ENCODE measurements at places on chromosomes 5 and 9.

- no peak for DNase-seq
These were observed 209.6 kb downstream of the TRPM3 start for GRCh38 chr9:70911791-70912190.

- no peak for DNase-seq
These were observed 53.6 kb downstream of the SEMA4D start for GRCh38 chr9:89444274-89444673.

GRCh38 chr5:5159282-5160103 lies 19.4 kb downstream of the ADAMTS16 start:
- no peak for DNase-seq

- no peak for DNase-seq
These were observed 40.0 kb downstream of the PRR16 start for GRCh38 chr5:120504057-120504456.

- DNase-seq = peak; percentile 9
These were observed 38.2 kb downstream of the DNAJC21 start for GRCh38 chr5:34967540-34967939.

- peak; percentile 40 for DNase-seq
These were observed 9.3 kb downstream of the STOM start for GRCh38 chr9:121360601-121361374.

- no peak for DNase-seq
These were observed 348.7 kb upstream of the PCSK5 start for GRCh38 chr9:75541734-75542133.

- DNase-seq = peak; percentile 4
These were observed 1156.8 kb upstream of the SEMA6A start for GRCh38 chr5:117731446-117731845.

- DNase-seq = no peak
These were observed 668.0 kb upstream of the RIOK2 start for GRCh38 chr5:97851036-97851435.

DNA sequence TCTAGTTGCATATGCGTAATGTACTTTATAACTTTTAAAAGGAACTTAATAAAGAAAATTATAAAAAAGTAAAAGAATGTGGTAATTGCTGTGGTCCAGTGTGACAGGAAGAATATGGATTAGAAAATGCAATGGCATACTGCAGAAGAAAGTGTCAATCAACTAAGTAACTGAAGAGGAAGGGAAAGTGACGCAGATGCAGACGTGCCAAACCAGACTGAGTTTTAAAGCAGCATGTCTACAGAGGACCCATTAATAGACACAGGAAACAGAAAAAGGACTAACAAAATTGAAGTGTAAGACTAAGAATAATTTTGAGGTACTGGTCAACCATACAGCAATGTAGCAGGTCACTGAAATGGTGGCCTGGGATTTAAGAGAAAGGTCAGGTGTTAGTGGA lies 73.3 kb downstream of the DPYSL3 start:
- no peak for DNase-seq

DNA sequence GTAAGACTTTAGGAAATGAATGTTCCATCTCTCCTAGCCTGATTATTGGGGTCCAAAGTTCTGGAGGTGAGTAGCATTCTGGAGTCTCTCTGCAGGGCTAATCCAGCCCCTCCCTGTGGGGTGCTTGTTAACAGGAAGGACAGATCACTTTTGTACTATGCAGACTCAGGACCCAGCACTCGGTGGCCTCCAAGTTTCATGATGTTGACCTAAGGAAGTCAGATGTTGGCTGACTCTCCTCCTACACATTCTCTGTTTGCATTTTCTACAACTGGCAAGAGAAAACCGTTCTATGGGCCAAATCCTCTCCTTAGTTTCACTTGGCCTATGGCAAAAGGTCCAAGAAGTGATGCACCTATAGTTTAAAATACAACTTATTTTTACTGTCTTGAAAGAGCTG lies 5.5 kb upstream of the PDE8B start:
- peak; percentile 10 for DNase-seq

DNA sequence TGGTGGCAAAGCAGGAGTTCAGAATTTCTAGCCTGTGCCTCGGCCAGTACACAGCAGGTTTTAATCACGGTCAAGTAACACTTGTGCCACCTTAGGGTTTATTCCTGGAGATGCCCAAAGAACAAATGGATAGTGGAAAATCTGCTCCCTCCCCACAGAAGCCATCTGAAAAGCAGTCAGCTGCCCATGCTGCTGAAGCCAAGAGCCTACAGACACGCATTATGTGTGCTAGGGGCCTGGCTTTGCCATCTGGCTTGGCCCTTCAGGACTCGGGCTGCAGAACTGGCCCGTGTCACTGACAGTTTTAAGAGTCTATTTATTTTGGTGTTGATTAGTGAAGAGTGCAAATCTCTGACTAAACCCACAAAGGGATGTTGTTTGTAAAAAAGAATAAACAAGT lies 11.1 kb downstream of the ARSB start:
- no peak for DNase-seq

GRCh38 chr9:117528225-117528624 lies 113.4 kb upstream of the ASTN2 start:
- DNase-seq = no peak

DNA sequence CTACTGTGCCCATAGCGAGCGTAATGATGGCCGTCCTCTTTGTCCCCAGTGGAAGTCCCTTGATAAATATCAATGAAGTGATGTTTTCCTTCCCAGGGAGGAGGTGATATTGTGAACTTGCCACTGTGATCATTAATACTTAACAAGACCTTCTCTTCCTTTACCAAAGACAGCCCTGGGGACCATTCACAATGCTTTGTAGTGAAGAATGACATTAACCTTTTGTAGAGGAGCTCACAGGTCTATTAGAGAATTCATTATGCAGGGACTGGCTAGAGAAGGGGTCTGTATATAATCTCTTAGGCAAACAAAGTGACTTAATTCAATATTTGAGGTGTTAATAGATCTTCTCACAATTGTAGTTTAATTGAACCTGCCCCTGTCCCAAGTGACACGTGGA lies 452.9 kb upstream of the DMAC1 start:
- no peak for DNase-seq

- DNase-seq = no peak
These were observed 123.0 kb upstream of the MEF2C start for GRCh38 chr5:89005990-89006389.

DNA sequence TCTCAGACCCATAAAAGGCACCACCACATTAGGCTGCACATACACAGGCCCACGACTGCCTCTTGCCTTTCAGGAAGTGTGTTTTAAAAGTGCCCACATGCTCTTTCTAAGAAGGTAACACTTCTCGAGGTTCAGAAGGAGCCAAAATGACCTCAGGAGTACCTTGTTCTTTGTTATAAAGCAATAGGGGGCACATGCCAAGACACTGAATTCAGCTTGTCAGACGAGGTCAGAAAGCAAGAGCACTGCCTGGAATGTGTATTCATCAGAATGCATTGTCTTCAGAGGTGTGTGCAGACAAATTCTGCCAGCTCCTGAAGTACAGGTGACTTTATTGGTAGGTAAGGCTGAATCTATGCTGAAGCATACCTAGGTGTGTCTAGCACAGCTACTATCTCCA lies 114.5 kb upstream of the IRX1 start:
- DNase-seq = no peak

DNA sequence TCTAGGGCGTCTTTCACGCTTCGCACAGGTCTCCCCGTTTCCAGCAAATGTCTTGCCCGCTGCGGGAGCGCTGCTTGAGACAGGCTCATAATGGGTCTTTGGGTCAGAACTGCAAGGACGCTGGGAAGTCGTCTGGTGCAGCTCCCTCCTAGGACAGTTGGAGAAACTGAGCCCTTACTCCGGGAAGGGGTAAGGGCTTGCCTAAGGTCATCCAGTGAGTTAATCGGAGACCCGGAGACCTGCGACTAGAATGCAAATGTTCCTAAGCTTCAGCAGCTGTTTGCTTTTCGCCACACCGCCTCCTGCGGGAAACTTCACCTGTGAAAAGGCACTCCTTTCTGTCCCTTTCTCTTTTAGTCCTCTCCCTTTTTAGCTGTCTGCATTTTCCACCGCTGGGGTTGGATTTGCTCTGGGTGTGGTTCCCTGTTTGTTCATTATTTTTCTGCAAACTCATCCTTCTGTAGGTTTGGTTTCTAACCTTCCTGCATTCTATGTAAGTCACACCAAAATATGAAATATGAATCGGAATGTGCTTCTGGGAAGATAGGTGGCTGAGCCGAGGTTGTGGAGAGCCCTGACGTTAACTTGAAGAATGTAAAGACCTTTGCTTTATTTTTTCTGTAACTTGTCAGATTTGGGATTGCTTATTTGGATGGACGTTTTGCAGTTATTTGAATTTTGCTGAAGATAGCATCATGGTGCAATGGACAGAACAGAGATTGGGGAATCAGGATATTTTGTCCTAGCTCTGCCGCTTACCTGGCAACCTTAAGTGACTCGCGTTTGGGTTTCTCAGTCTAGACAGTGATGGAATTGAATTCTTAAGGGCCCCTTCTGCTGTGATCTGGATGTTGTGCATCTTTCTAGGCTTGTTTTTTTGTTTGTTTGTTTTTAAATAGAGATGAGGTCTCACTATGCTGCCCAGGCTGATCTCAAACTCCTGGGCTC lies 909 bp downstream of the SLC36A1 start:
- peak; percentile 64 for DNase-seq

DNA sequence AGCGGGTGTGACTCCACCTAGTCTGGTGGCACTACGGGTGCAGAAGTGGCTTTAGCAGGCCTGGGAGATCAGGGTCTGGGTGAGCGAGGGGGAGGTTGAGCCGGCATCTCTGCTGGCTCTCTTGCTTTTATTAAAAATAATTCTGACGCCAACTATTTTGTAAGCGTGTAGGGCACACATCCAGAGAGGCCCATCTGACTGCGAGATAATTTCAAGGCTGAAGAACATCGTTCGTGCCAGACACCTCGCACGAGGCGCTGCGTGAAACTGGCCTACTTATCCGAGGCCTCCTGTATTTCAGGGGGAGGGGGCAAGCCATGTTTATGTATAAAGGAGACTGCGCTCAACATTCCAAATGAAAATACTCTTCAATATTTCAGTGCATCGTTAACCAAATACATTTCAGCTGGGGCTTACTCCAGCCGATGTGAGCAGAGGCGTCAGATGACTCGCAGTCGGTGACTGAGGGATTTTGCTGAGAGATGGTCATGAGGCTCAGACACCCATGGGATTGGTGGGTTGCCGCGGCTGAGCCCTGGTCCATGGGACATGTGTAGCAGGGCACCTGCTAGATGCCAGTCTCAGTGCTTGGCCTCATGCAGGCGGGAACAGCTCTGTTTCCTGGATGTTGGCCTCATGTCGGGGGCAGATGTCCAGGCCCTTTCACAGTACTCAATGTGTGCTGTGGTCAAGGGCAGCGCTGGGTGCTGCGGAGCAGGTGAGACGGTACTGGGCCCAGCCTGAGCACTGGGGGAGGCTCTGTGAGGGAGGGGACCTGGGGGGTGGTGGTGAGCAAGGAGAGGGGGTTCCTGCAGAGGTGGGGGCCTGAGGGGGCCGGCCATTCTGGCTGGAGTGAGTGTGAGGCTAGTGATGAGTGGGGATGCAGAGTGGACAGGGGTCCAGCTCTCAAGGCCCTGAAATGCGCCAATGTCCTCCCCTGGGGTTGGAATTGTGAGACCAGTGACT lies 201.5 kb downstream of the DAB2IP start:
- no peak for DNase-seq

GRCh38 chr9:136645903-136646754 lies 16.6 kb upstream of the EGFL7 start:
- no peak for DNase-seq

DNA sequence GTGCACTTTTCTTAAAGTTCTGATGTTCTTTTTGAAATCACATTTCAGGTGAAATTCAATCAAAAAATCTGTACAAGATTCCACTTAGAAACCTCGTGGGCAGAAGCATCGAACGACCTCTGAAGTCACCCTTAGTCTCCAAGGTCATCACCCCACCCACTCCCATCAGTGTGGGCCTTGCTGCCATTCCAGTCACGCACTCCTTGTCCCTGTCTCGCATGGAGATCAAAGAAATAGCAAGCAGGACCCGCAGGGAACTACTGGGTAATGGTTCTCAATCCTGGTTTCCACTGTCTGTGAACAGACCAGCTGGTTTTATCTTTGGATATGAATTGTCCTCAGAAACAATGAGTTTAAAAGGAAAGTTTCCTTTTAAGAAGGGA lies 8.1 kb upstream of the SLC2A8 start:
- no peak for DNase-seq

- DNase-seq = no peak
These were observed 37.0 kb upstream of the LRRTM2 start for GRCh38 chr5:138912093-138912492.

- no peak for DNase-seq
These were observed 26.2 kb upstream of the HMCN2 start for GRCh38 chr9:130239363-130239695.

- DNase-seq = peak; percentile 53
These were observed 186.8 kb upstream of the KLF9 start for GRCh38 chr9:70601000-70601951.

- DNase-seq = peak; percentile 54
These were observed 232.8 kb upstream of the ZNF608 start for GRCh38 chr5:124979251-124979650.

DNA sequence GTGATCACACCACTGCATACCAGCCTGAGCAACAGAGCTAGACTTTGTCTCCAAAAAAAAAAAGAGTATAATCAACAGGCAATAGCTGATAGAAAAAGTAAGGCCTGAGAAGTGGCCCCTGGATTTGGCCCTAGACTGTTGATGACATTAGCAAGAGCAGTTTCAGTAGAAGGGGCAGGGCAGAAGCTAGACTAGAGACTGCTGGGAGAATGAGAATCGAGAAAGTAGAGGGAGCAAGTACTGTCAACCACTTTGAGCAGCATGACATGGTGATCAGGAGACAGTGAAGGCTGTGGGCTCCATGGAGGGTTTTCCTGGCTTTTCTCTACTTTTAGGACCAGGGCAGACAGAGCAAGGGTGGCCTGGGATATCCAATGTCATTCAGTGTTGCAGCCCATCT lies 34.9 kb upstream of the B4GALT1 start:
- DNase-seq = no peak

GRCh38 chr5:7437836-7438235 lies 41.9 kb downstream of the ADCY2 start:
- no peak for DNase-seq

DNA sequence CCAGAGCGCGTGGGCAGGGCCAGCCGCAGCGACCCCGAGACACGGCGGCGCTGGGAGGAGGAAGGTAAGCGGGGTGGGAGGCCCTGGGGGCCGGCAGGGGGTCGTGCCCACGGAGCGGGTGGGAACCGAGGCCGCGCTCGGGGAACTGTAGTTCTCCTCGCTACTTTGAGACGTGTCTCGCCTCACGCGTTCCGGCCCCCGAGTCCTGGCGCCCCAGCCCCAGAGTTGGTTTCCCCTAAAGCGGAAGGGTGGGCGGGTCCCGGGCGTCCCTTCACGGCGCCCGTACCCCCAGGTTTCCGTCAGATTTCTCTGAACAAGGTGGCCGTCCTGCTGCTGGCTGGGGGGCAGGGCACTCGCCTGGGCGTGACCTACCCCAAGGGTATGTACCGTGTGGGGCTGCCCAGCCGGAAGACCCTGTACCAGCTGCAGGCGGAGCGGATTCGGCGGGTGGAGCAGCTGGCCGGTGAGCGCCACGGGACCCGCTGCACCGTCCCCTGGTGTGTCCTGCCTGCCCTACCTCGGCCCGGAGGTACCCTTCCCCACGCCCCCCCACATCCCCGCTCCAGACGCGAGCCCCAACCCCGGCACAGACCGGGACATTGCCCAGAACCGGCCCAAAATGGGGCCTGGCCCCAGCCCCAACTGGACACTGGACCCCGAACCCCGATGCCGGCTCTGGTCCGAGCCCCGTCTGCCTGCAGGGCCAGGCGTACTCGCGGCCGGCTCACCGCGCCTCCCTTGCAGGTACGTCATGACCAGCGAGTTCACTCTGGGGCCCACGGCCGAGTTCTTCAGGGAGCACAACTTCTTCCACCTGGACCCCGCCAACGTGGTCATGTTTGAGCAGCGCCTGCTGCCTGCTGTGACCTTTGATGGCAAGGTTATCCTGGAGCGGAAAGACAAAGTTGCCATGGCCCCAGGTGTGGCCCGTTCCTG lies 709 bp downstream of the UAP1L1 start:
- peak; percentile 56 for DNase-seq

All from small intestine (tissue), 16 donors.